Activated CD4-positive, alpha-beta memory T cell treated with anti-CD3 and anti-CD28 coated beads, Interleukin-2, amount 10 ng/mL, durations not matched to agents 7 days and 5 days (primary cell): ENCODE measurements at places on chromosomes 4 and X. TPM values are rescaled to one million over a fixed set of nuclear protein-coding genes. Genes with fewer than 3 reads are reported as not detected.

- H3K4me3 ChIP-seq, result no peak overlapping the region
- no peak overlapping the region for H3K27ac ChIP-seq
- H3K36me3 ChIP-seq, result no peaks in the 10 kb centered on the region
- no peaks in the 10 kb centered on the region for H3K27me3 ChIP-seq
These were observed 188.0 kb upstream of the S100G start for GRCh38 chrX:16461968-16462367.

GRCh38 chrX:53287493-53288138, 6.2 kb upstream of the IQSEC2 start:
- H3K36me3 ChIP-seq, result no peaks in the 10 kb centered on the region

DNA sequence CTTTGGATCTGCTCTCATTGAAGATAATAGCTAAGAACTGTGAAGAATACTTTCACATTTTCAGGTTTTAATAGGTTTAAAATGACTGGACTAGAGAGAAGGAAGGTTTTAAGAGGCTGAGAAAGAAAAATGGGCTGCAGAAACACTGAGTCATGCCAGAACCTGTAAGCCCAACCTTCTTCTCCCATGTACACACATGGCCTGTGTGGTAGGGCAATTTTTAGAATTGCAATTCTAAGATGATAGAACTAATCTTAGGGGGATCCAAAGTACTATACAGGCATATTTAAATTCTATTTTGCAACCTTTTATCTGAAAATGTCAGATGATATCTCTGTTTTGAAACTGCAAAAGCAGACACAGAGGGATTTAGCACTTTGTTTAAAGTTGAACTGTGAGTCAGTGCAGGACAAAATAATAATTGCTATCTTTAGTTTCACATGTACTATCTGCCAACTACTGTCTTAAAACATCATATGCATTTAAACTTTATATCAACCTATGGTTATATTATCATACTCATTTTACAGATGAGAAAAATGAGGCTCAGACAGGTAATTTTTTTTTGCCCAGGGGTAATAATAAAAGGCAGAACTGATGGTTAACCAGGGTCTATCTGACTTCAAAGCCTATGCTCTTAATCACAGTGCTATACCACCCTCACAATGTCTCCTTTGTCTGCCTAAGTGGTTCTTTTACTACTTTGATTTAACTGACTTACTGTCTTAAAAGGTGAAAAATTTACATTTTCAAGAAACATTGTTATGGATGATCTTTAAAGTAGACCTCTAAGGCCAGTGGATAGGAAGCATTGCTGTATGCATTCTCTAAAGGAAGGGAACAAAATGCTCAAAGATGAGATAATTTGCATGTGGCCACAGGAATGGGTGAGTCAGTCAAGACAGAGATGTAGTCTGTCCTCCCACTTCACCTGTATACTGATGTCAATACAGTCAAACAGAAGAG, 4.3 kb downstream of the TMPRSS11E start:
- no peaks in the 10 kb centered on the region for H3K36me3 ChIP-seq
- H3K4me1 ChIP-seq, result peaks cover 13% of the 10 kb centered on the region
- DNase-seq, result no peak
- no peak overlapping the region for H3K27ac ChIP-seq
- peaks cover 5% of the 10 kb centered on the region for H3K27me3 ChIP-seq

- H3K27ac ChIP-seq, result no peak overlapping the region
- no peak for DNase-seq
- H3K4me3 ChIP-seq, result no peak overlapping the region
- no peaks in the 10 kb centered on the region for H3K36me3 ChIP-seq
- no peaks in the 10 kb centered on the region for H3K27me3 ChIP-seq
These were observed 34.8 kb downstream of the CCNQ start for GRCh38 chrX:153564047-153564606.

The MAP9 gene
- 2.7 TPM for total RNA-seq

DNA sequence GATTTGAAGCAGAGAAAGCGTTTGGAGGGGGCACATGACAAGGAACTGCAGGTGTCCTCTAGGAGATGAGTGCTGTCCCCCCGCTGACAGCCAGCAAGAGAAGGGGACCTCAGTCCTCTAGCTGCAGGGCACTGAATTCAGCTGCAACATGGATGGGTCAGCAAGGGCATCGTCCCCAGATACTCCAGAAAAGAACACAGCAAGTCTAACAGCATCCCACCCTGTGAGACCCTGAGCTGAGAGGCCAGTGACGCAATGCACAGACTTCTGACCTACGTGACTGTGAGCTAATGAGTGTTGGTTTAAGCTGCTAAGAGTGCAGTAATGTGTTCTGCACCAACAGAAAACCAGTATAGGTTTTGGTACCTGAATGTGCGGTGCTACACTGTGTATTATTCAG, 11.6 kb upstream of the CENPVL2 start:
- no peak for DNase-seq
- H3K36me3 ChIP-seq, result no peaks in the 10 kb centered on the region
- no peaks in the 10 kb centered on the region for H3K4me1 ChIP-seq
- H3K27me3 ChIP-seq, result no peaks in the 10 kb centered on the region
- no peak overlapping the region for H3K27ac ChIP-seq

The AFP gene
- not detected for total RNA-seq

DNA sequence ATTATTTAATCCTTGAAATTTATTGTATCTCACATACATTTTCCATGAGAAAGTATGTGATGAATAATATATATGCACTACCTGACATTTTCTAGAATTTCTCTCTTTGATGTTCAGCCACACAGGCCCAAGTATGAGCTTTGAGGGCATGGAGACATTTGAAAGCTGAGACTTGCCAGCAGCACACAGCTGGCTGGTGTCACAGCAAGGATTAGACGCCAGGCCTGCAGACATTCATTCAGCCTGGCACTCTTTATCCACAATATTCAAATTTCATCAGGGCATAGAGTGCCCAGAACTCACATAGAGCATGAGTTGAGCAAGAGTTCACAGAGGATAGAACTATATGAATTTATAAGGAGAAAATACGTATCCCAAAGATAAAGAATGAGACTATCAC, 74.0 kb downstream of the GRIA2 start:
- no peaks in the 10 kb centered on the region for H3K27me3 ChIP-seq
- no peak overlapping the region for H3K27ac ChIP-seq
- H3K4me1 ChIP-seq, result no peaks in the 10 kb centered on the region
- DNase-seq, result no peak
- H3K4me3 ChIP-seq, result no peak overlapping the region

GRCh38 chr4:87141428-87141827, 79.0 kb downstream of the KLHL8 start:
- DNase-seq, result no peak
- no peak overlapping the region for H3K27ac ChIP-seq
- H3K27me3 ChIP-seq, result no peaks in the 10 kb centered on the region
- H3K4me1 ChIP-seq, result no peaks in the 10 kb centered on the region
- no peak overlapping the region for H3K4me3 ChIP-seq
- H3K36me3 ChIP-seq, result peaks cover 42% of the 10 kb centered on the region

- H3K27ac ChIP-seq, result no peak overlapping the region
- H3K36me3 ChIP-seq, result no peaks in the 10 kb centered on the region
- H3K4me1 ChIP-seq, result no peaks in the 10 kb centered on the region
These were observed 707.9 kb downstream of the CENPC start for GRCh38 chr4:66837279-66837922.

GRCh38 chr4:176360446-176360845, 40.7 kb downstream of the SPCS3 start:
- no peak overlapping the region for H3K4me3 ChIP-seq
- DNase-seq, result no peak
- no peaks in the 10 kb centered on the region for H3K36me3 ChIP-seq
